Inflammatory macrophage (primary cell): ENCODE measurements at places on chromosomes 3 and 15.

GRCh38 chr15:80596521-80596976 lies 98.6 kb upstream of the ABHD17C start:
- no peak for DNase-seq

DNA sequence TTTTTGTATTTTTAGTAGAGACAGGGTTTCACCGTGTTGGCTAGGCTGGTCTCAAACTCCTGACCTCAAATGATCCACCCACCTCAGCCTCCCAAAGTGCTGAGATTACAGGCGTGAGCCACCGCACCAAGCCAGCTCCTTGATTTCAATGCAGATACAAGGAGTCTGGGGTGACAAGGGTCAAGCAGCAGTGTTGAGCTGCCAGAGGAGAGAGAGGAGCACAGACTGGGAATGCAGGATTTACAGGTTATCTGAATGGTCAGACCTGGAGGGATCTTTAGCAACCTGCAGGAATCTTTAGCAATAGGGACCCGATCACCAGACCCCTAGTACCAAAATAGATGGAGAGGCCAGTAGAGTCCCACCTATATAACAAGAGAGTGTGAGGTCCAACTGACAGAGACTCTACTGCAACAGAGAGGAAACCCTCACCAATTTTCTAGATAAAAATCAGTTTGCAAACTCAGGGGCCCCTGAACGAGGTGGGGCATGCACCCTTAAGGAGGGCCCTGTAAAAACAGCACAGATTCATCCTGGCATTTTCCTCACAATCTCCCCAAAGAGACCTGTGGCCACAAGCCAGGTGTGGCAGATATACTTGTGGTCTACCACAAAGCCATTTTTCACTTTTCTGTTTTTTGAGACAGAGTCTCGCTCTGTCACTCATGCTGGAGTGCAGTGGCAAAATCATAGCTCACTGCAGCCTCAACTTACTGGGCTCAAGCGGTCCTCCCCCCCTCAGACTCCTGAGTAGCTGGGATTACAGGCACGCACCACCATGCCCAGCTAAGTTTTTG lies 10.7 kb upstream of the SHISA5 start:
- DNase-seq = no peak

DNA sequence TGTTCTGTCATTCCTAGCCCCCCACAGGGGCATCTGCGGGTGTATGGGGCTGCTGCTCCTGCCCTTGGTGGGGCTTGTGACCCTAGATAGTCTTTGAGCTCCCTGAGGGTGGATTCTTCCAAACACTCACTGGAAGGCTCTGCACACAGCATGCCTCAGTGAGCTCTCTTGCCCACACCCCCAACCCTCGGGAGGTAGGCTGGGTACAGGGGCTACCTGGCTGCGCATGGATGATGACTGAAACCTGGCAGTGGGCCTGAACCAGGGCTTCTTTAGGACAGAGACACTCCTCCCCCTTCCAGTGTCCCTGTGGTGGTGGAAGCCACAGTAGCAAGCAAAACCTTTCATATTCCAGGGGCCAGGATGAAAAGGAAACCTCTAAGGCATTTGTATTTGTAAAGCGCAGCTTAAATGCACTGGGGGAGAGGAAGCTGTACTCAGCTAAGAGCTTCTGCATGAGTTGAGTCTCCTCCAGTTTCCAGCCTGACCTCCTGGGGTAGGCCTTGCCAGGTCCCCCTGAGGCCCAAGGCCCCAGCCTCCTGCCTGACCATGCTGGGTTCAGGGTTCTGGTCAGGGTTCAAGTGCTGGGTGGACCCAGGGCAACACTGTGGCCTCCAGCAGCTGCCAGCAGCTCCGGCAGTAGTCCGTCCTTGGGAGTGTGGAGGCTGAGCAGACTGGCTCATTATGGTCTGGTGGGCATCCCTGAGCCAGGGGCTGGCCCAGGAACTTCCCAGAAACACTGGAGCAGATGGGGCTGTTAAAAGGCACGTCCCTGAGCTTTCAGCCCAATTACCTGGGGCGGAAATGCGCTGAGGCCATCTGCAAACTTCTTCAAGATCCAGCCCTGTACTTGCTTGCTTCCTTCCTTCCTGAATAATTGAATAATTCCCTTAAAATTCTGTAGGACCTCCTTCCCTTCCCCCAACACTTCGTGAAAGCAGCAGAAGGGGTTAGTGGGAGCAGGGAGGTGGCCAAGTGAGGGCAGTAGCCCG lies 89.7 kb downstream of the HMG20A start:
- DNase-seq = no peak

GRCh38 chr15:80953953-80954778 lies 35.5 kb downstream of the MESD start:
- DNase-seq = no peak

GRCh38 chr3:177563792-177564191 lies 366.5 kb upstream of the TBL1XR1 start:
- DNase-seq = no peak

GRCh38 chr15:25173241-25174028 lies 218.6 kb downstream of the SNRPN start:
- no peak for DNase-seq

- no peak for DNase-seq
Measured at GRCh38 chr15:49902685-49903501, 216.1 kb downstream of the ATP8B4 start.

DNA sequence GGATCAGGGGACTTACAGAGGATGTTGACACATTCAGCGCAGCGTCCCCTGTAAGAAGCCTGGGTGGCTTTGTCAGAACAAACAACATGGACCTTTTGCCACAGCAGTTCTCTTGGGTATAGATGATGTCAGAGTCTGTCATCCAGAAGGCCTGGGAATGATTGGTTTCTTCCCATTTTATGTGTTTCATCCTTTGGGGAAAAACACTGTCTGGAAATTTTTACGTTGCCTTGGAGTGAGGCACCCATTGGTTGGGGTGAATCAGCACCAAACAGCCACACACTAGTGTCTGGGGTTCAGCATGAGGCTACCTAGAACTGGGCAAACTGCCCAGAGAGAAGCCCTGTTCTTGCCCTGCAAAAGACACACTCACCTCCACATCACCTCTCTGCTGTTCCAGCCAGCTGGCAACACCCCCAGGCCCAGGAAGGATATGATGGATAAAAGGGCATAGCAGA lies 123.0 kb downstream of the FAM43A start:
- DNase-seq = no peak

DNA sequence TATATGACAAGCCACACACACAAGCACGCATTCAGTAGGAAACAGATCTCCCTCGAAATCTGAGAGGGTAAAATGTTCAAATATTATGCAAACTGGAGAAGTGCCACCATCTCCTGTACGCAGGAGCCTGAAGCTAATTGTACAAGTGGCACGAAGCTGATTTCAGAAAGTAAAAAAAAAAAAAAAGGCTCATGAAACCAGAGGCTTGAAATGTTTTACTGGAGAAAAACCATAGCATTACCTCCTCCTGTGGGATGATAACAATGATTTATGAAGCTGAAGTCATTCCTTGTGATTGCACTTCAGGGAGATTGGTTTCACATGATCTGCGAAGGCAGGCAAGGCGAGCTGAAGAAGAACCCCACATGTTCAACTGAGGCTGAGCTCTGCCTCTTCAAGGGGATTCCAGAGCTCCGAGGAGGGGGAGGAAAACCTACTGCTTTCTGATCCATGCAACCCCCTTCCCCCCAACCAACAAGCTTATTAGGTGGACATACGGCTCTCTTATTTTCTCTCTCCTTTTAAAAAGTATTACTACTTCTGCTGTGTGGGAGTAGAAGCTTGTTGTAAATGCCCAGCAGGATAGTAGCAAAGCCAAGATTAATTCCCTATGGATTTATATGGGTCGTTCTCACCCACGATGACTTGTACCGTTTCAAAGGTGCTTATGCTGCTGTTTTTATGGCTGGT lies 101.1 kb downstream of the GREM1 start:
- peak; percentile 34 for DNase-seq

- no peak for DNase-seq
Measured at GRCh38 chr3:60192297-60193114, 1058.7 kb downstream of the FHIT start.

- DNase-seq = peak; percentile 76
Measured at GRCh38 chr3:16511681-16512434, 1.6 kb downstream of the RFTN1 start.

- DNase-seq = no peak
Measured at GRCh38 chr3:143235614-143236204, 116.1 kb downstream of the CHST2 start.

GRCh38 chr3:65811086-65811761 lies 227.5 kb downstream of the MAGI1 start:
- no peak for DNase-seq

- DNase-seq = no peak
Measured at GRCh38 chr3:126102530-126102951, 18.6 kb upstream of the SLC41A3 start.

DNA sequence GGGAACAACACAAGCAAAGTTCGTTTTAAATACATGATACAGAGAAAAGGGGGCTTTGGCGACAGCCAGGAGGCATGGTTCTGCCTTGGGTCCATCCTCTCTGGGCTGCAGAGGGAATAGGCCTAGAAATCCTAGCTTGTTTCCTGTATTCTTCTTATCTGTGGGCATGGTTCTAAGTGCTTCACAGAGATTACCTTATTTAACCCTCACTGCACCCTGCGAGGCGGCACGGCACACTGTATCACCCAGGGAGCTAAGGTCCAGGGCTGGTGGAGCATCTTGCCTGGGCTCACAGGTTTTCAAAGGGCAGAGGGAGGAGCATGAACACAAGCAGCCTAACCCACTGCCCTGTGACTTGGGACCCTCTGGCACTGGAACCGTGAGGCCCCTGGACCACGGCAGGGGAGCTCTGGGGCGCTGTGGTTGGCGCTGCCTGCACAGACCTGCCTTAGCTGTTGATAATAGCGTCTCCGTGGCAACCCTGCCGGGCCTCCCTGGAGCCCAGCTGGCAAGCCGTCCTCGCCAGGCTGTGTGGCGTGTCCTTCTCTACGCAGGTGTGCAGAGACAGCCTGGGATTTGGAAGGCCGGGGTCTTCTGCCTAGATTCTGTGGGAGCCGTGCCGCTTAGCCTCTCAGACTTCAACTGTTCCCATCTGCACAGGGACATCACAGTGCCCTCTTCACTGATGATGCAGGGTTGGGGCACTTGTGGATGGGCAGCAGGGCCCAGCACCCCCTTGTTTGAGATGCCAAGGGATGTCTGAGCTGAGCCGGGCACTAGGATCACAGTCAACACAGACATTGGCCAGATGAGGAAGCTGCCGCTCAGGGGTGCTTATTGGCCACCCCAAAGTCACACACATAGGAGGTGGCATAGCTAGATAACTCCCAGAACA lies 154.6 kb upstream of the TLE3 start:
- DNase-seq = no peak

DNA sequence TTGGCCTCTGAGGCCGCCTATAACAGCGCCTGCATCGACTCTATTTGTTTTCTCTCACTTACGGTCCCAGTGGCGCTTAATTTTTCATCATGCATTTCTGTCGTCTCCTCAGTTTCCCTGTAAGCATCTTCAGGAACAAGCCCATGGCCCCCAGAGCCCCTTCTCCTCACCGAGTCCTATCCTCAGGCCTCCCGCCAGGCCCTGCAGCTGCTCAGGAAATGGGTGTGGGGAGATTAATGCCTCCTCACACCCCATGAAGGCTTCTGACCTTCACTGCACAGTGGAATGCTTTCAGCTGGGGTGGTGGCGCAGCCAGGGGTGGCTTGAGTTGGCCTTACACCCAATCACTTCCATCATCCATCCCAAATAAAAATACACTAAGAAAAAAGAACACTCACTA lies 260.4 kb downstream of the FAM43A start:
- no peak for DNase-seq

- DNase-seq = no peak
Measured at GRCh38 chr15:73941449-73941848, 15.2 kb downstream of the LOXL1 start.

- DNase-seq = no peak
Measured at GRCh38 chr3:181725131-181725731, 13.5 kb downstream of the SOX2 start.

GRCh38 chr3:37905987-37906674 lies 44.5 kb downstream of the CTDSPL start:
- peak; percentile 13 for DNase-seq

DNA sequence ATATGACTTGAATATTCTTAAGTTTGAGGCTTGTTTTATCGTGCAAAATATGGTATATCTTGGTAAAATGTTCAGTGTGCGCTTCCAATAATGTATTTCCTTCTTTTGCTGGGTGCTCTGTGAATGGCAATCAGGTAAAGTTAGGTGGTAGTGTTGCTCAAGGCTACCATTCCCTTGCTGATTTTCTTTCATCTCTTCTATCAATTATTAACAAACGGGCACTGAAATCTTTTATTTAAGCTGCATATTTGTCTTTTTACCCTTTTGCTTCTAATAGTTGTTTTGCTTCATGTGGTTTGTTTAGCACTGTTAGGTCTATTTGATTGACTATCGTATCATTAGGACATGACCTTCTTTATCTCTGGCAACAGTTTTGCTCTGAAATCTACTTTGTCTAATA lies 242.3 kb downstream of the CTNNB1 start:
- no peak for DNase-seq

GRCh38 chr3:13500133-13500885 lies 20.2 kb downstream of the HDAC11 start:
- no peak for DNase-seq

DNA sequence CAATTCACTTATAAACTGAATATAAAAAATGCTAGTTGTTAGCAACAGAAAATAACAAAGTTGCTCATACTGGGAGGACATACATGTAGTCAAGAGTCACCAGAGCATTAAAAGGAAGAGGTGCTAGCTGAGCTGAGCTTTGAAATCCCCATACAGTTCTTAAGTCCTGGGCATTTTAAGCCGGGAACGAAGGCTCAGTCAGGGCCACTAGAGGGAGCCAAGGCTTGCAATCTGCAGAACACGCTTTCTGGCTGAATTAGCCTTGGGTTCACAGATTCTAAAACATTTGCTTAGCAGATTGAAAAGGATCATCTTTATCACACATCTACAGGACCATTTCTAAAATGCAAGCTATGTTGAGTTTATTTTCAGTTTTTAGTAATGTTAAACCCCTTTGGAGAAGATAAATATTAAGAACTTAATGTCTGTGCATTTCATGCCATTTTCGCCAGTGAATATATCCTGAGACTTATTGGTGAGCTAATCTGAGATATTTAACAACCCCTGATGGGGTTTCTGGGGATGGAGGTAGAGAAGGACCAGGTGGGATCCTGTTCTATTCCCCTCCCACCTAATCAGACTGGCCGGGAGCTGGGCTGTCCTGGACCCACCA lies 26.3 kb upstream of the MNS1 start:
- peak; percentile 74 for DNase-seq

- peak; percentile 55 for DNase-seq
Measured at GRCh38 chr15:31396881-31397560, 70.4 kb downstream of the KLF13 start.

DNA sequence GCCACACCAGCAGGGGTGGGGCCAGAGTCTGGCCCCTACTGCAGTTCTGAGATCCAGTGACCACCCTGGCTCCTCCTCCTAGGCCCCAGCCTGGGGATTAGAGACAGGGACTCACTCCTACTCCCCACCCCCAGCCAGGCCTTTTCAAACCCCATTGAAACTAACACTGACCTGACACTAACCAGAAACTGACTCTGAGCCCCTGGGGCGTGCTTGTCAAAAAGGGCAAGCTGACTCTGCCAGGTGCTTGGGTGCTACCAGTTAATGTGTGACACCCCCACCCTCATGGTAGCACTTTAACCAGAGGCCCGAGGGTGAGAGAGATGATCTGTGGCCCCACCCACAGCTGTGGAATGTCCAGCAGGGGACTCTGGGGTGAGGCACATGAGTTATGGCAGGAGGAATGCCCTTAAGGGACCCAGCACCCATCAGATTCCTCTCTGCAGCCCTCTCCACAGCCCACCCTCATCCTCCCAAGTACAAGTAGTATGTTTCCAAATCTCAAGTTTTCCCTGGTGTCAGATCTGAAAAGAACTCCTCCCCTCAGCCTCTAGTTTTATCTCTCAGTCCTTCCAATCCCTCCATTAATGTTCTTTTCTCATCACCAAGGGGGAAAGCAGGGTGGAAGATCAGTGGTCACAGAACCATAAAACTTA lies 1.4 kb downstream of the PTH1R start:
- no peak for DNase-seq
